ENCODE measurements at places on chromosomes 6 and 20.
A peak's percentile ranks its signal among the peaks of the same experiment; 100 is the strongest.

GRCh38 chr20:42152575-42152974 is 534.4 kb upstream of the CHD6 start:
- no peak for DNase-seq

DNA sequence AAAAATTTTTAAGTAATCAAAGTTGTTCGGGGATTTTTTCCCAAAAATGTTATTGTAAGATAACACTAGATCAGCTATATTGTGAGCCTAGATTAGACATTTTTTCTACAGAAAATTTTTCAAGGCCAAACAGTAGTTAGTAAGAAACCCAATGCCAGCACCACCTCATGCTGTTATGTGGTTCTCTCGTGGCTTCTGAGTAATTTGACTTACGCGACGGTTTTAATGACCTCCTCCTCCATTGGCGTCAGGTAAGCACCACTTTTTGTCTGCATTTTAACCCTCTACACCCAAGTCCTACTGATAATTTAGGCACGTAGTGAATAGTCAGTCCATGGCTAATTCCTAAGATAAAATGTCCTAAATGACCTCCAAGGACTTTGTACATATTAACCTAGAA is 9.7 kb downstream of the RPS6KA2 start:
- DNase-seq = no peak

DNA sequence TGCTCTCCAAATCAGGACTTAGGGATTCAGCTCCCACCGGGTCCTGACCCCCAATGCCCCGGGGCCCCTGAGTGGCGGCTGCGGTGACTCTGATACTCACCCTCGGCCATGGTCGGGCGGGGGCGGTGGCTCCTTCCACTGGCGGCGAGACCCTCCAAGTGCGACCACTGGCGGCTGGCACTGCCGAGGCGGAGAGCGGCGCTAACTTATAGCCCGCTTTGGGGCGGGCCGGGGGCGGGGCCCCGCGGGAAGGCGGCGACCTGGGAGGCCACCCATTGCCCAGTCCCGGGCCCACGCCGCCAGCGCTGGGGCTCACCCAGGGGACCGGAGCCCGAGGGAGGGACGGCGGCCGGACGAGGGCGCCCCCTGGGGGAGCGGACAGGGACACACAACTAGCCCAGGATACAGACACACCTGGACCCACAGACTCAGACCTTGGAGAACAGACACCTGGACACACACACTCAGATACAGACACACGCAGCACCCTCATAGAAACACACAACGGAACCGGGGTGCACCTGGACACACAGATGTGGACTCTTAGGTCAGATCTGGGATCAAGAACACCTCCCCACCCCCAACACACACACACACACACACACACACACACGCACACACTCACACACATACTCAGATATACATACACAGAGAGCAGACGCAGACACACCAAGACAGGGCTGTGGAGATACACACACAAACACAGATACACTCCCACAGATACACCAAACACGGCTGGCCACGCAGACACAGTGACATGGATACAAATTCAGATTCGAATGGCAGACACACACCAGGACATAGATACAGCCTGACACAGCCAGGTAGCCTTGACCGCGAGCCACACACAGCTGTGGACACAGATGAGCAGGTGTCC is at the start of gene TGM2:
TSS of gene TGM2 (minus strand) at position 182 of the 877 bp plus-strand sequence. CDS start at position 110, 72 bp downstream.
- DNase-seq = peak; percentile 93

- DNase-seq = no peak
Measured at GRCh38 chr6:149212892-149213801, 104.4 kb upstream of the TAB2 start.

GRCh38 chr6:158047127-158047518 is 65.5 kb downstream of the SYNJ2 start:
- DNase-seq = no peak
